ENCODE measurements at places on chromosomes 7 and 10.

DNA sequence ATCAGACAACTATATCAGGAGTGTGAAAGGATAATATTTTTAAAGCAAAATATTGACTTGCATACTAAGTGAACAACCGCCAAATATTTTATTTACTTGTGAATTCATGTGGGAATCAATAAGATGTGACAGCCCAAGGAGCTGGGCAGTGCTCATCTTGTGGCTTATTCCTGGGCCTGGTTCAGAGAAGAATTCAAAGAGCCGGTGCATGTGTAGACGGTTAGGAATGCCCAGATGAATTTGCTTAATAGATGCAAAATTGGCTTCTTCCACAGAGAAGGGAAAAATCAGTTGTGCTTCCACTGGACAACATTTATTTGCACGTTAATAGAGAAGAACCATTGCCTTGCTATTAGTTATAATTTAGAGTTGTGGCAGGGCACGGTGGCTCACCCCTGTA lies 4.4 kb downstream of the MYL7 start:
- ATAC-seq, result no peak

GRCh38 chr10:70074971-70075370 lies 22.3 kb downstream of the MACROH2A2 start:
- no peak for ATAC-seq

- ATAC-seq, result peak; percentile 25
Measured at GRCh38 chr7:150375662-150376521, 3.2 kb upstream of the ZNF775 start.

DNA sequence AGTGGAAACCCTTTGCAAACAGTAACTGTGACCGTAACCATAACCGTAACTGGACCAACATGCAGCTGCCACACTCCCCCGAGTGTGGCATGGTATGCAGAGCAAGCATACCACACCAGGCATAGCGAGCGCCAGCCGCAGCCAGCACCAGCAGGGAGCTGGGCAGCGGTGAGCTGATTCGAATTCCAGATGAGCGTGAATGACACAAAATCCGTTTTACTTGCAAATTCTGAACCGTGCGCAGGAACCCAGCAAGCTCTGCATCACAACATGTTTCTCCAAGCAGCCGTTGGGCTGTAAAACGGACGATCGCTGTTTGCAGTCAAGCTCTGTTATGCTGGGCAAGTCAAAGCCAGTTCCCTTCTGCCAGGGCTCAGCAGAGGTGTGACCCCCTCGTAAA lies 111.1 kb downstream of the OAT start:
- ATAC-seq, result no peak

GRCh38 chr10:43772171-43772570 lies 123.5 kb upstream of the ZNF32 start:
- no peak for ATAC-seq

GRCh38 chr7:110373416-110373815 lies 717.5 kb upstream of the LRRN3 start:
- no peak for ATAC-seq

- ATAC-seq, result no peak
Measured at GRCh38 chr7:151809146-151809863, 67.6 kb downstream of the PRKAG2 start.
